Muscle of back (tissue), 13 donors: ENCODE measurements at places on chromosomes 12 and 14.

GRCh38 chr12:100995771-100996170 is 201.2 kb downstream of the ANO4 start:
- DNase-seq, result no peak

DNA sequence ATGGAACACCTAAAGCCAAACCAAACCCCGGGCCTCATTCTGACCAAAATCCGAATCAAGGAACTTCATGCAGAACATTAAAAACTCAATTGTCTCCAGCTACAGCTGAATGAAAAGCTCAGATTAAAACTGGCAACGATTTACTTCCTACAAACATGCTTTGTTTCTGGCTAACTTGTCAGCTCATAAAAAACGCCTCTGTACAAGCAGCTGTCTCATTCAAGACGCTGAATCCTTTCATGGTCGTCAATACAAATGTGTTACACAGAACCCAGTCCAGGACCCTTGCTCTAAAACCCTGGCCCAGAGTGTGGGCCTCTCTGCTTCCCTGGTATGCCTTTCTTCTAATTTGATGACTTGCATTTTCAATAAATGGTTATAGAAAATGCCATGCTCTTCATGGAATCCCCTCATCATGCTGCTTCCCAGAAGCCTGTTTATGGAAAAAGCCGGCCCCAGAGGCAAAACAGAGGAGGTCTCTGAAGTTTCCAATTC is 183.1 kb downstream of the PHLDA1 start:
- DNase-seq, result no peak

- DNase-seq, result peak; percentile 80
Measured at GRCh38 chr14:78997811-78998210, 827.6 kb downstream of the NRXN3 start.

- no peak for DNase-seq
Measured at GRCh38 chr12:82619644-82620043, 67.1 kb upstream of the TMTC2 start.

GRCh38 chr12:30047516-30048254 is 263.9 kb upstream of the TMTC1 start:
- peak; percentile 58 for DNase-seq

DNA sequence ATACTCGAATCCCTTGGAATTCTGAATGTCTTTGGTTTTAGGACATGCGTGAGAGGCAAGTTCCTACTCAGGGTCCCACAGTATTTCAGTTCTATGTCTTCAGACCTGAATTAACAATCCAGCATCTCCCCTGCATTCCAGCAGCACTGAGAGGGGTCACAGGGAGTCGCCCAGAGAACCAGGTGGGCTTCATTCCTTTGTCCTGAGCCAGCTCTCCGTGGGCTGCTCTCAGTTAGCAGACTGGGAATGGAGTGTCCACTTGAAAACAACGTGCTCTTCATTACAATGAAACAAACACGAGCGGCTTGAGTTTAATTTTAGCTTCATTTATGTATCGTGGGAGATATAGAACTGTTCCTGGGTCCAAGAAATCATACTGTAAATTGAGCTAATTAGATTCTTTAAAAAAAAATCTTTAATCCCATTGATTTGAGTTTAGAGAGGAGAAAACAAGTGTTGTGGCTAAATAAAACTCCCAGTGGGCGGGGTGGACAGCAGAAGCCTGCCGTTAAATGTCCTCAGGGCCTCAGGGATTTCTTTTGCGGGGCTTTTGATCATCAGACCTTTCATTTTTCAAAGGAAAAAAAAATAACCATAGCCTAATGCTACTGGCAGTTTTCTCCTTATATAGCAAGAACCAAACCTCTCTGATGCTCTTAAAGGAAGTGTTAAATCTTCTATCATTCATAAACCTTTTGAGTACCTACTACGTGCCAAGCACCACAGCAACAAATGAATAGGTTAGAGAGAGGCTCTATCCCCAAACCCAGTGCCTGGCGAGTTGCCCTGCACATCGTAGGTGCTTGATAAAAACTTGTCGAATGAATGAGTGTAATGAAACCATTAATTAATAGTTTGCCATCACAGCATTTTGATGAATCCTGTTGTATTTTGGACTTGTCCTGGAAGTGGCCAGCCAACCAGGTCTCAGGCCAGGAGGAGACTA is 140.4 kb downstream of the CHST11 start:
- DNase-seq, result no peak

- no peak for DNase-seq
Measured at GRCh38 chr12:112875608-112876007, 31.2 kb upstream of the OAS1 start.
